ENCODE measurements at places on chromosomes 2 and 18.

DNA sequence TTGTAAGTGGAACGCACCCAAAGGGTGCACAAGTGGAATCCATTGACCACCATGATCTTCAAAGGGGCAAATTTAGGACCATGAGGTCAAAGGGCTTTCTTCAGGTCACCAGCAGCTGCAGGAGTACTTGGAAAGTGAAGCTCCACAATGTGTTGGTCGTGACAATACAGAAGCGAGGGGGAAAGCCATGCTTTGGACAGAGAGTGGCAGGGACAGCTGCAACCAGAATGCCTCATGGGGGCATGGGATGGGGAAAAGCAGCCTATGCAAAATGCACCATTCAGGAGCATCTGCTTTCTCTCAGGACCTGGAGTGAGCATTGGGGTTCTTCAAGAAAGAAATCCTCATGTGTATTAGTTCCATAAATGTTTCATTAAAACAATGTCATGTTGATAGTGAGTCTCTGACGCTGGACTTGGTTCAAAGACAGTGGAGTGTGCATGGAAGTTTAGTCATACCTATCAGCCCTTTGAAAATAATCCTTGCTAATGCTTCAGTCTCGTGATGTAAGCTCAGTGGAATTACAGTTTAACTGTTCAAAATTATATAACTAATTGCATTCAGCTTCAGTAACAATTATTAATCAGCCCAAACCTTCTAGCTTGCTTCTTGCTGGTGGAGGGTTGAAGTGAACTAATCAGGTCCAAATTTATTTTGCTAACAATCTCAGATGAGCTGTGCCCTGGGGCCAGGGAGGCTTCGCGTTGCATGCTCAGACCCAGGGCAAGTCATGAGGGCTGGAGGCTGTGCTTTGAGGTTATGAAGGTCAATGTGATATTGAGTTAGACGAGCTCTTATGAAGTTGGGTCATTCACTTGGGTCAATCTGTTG is 41.6 kb downstream of the ACKR3 start:
- no peak for DNase-seq

GRCh38 chr2:209741953-209742352 is 29.7 kb upstream of the UNC80 start:
- DNase-seq, result no peak

DNA sequence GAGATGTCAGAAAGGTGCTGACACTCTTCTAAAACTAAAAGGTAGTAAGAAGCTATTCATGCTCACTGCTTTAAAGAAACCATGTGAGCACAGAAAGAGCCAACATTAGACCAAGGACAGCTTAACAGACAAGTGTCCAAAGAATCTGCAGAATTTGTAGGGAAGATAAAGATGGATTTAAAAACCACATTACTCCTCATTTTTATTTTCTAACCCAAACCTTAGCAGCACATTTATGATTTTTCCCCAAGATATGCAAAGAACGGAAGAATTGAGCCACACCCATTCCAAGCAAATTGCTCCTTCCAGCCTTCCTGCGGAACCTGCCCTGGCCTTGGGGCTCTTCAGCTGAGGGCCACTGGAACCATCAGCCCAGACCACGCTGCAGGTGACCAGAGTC is 26.9 kb downstream of the MBP start:
- no peak for DNase-seq

DNA sequence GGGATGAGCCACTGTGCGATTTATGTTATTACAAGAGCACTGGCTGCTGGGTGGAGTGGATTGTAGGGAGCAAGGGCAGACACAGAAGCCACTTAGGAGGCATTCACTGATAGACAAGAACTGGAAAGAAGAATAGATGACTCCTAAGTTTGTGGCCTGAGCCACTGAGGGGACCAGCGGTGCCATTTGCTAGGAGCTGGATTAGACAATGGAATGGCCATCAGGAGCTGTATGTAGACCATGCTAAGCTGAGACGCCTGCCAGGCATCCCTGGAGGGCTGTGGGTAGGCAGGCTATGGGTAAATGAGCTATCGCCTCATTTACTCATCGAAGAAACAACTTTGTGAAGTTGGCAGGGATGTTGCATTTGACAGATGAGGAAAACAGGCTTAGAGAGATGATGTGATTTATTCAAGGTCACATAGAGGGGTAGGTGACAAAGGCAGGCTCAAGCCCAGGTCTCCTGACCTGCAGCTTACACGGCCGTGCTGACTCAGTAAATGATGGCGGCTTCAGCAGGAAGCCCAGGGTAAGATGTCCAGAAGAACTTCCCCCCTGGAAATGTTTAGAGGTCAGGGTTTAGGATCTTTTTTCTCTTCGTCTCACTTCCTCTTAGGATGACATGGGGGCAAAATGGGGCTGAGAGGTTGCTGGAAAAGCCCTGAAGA is 2.8 kb downstream of the MFSD2B start:
- DNase-seq, result no peak

All from activated T-helper 1 cell treated with Interleukin-2 at 50 U/mL for 16 hours (primary cell).